Ovary (tissue), 10 donors: ENCODE measurements at places on chromosomes 16 and 17.

DNA sequence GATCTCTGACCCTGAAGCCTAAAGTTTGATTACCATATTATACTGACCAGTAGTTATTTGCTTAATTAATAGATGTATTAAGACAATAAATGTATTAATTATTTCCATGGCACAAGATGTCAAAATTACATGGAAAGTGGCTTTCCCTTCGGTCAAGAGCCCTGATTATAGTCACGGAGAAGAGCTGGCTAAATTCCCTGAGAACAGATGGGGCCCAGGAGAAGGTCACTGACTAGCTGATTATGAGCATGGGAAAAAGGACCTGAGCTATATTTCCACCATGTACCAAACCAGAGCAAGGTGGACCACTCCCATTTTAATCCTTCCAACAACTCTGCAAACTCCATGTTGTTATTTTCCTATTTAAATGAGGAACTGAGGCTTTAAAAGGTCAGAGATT is 12.9 kb upstream of the MYO18A start:
- no peak for DNase-seq

- DNase-seq: no peak
These were observed 34.9 kb upstream of the MLKL start for GRCh38 chr16:74735554-74735953.

GRCh38 chr16:77611386-77611785 is 110.9 kb upstream of the NUDT7 start:
- no peak for DNase-seq

DNA sequence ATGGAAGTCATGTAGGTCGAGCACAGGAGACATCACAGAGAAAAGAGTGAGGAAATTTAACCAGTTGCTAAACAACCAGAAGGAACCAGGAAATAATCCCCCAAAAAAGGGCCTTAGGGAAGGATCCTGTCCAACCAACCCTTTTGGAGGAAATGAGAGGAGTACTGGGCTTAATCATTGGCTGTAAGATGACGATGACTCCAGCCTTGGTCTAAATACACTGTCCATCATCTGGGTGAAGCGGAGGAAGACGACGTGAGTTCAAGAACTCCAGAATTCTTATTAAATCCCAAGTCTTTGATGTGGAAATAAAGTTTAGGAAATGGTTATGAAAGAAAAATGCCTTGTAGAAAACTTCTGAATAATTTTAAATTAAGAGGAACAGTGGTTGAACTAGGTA is 11.5 kb upstream of the ALOX15 start:
- DNase-seq: no peak

DNA sequence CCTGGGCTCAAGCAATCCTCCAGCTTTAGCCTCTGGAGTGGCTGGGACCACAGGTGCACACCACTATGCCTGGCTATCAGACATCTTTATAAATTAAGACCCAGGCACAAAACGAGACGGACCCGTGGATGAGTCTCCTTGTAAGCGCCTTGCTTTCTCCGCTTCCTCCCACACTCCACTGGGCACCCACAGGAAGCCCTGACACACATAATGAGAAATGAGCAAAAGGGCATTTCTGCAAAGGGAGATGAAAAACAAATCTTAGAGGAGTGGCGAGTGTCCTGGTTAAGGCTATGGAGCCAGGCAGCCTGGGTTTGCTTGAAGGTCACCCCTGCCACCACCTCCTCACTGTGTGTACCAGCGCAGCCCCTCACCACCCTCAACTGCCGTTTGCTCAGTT is 56.3 kb downstream of the XYLT1 start:
- DNase-seq: no peak

- DNase-seq: no peak
These were observed 165.4 kb downstream of the PRKCA start for GRCh38 chr17:66467766-66468165.

DNA sequence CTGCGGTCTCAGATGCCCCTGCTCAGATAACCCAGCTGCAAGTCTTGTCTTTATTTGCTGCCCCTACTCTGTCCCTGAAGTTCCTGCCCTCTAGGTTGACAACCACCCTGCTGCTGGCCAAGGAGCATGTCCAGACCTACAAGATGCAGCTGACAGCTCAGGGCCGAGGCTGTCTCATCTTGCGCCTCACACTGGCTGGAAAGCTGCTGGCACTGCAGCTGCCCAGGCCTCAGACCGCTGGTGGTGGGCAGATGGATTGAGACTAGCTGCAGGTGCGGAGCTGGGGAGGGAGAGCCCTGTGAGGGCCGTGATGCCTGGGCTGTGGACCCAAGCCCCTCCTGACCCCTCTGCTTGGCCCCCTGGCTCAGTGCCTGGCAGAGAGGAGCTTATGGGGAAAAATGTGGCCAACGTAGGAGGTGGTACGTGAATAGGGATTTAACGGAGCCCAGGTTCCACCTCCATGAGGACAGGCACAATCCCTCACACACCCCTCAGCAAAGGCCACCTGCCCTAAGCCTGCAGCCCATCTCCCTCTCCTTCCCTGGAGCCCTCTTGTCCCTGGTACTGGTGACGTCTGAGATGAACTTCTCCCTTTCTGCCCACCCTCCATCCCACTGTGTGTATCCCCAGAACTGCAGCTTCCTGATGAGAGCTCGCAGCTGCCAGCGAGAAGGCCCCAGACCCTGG is 8.3 kb upstream of the GALK1 start:
- DNase-seq: no peak

DNA sequence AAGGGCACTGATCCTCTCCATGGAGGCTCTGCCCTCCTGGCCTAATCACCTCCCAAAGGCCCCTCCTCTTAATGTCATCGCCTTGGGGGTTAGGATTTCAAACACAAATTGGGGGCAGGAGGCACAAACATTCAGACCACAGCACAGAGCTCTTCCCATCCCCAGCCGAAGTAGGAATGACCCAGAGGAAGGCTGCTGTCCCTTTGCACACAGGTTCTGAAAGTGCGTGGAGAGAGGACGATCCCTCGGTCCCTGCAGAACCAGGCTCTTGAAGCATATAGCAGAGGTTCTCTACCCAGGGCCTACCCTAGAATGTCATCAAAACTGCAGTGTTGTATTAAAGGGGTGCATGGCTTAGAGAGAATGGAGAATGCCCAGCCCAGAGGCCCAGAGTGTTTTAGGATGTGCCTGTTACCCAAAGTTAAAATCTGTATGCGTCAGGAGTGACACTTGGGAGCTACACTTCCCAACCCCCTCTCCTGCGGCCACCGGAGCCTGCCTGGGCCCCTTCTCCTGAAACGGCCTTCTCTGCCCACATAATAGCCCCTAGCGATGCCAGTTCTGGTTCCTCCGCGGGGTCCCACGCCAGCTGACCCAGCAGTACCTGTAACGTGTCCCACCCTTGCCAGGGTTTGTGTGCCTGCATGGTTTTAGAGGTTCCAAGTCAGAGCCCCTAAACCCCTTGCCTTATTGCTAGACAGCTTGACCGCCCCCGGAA is 159.5 kb upstream of the CACNG5 start:
- DNase-seq: no peak

GRCh38 chr16:16861546-16861945 is 482.6 kb downstream of the NPIPA7 start:
- DNase-seq: peak; percentile 26

DNA sequence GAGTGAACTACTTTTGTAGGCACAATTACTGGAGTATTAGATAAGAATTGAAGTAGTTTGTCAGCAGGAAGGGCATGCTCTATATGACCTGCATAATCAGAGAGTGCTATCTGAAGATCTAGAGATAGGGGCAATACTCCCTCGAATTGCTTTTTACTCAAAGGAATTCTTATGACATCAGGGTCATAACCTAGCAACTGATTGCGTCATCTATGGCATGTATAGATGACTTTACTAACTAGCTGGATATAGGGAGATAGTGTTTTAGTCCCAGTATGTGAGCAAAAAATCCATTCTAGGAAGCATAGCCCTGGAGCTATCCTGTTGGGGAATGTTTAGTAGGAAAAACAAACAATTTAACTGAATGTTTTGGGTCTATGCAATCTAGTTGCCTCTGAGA is 109.5 kb upstream of the ZNF267 start:
- DNase-seq: no peak

DNA sequence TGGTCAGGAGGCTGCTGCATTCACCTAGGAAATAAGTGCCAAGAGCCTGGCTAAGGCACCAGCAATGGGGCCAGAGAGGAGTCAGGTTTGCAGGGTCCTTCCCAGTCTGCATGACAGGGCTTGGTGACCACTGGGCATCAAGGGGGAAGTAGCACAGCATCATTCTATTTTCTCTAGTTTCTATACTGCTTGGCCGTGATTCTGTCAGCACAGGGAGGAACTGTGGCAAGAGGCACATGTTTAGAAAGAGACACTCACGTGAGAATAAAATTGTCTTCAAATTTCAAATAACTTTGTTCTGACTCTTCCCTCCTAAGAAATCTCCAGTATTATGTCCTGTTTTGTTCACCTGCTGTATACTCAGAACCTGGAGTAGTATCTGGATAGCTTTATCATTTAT is 37.8 kb downstream of the ERN1 start:
- DNase-seq: no peak

DNA sequence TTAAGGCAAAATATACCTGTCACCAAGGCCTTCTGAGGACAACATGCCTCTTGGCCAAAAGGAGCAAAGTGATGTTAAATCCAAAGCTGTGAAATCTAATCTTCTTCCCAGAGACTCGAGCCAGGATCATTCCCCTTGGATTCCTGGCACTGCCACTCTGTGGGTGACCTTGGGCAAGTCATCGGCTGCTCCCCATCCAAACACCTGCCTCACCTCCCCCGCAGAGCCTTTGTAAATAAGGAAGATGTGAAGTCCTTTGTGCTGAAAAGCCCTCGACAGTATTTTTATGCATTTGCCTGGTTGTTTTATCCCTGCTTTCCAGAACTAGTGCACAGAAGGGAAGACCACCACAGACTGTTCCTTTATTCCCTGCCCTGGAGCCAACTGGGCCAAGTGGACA is 5.4 kb upstream of the CEP295NL start:
- no peak for DNase-seq

GRCh38 chr16:17877821-17878360 is 407.1 kb upstream of the XYLT1 start:
- no peak for DNase-seq

GRCh38 chr17:62804822-62805221 is 3.3 kb downstream of the MARCHF10 start:
- DNase-seq: no peak

DNA sequence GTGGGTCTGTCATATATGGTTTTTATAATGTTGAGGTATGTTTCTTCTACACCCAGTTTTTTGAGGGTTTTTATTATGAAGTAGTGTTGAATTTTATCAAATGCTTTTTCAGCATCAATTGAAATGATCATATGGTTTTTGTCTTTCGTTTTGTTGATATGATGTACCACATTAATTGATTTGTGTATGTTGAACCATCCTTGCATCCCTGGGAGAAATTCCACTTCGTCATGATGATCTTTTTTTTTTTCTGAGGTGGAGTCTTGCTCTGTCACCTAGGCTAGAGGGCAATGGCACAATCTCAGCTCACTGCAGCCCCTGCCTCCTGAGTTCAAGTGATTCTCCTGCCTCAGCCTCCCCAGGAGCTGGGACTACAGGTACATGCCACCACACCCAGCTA is 14.0 kb upstream of the TMEM219 start:
- no peak for DNase-seq

GRCh38 chr17:45675012-45675411 is 109.1 kb upstream of the CRHR1 start:
- DNase-seq: no peak

- peak; percentile 31 for DNase-seq
These were observed 91.4 kb downstream of the C16orf78 start for GRCh38 chr16:49464877-49465504.

DNA sequence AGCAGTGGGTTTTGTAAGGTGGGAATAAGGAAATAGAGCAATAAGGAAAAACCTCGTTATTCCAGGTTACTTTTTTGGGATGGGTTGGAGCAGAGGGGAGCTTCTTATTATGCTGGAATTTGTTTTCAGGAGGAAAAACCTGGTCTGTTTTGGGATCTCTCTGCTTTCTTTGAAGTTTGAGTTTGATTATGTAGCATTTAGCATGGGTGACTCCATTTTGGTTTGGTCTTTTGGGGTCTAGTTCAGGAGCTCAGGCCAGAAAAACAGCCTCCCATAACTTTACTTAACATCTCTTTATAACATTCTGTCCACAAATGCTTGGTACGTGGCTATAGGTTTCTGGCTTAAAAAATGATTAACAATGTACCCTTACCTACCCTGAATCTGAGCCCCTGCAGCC is 8.5 kb upstream of the ZG16 start:
- no peak for DNase-seq

- no peak for DNase-seq
These were observed 31.7 kb downstream of the PRPSAP2 start for GRCh38 chr17:18889658-18890057.

DNA sequence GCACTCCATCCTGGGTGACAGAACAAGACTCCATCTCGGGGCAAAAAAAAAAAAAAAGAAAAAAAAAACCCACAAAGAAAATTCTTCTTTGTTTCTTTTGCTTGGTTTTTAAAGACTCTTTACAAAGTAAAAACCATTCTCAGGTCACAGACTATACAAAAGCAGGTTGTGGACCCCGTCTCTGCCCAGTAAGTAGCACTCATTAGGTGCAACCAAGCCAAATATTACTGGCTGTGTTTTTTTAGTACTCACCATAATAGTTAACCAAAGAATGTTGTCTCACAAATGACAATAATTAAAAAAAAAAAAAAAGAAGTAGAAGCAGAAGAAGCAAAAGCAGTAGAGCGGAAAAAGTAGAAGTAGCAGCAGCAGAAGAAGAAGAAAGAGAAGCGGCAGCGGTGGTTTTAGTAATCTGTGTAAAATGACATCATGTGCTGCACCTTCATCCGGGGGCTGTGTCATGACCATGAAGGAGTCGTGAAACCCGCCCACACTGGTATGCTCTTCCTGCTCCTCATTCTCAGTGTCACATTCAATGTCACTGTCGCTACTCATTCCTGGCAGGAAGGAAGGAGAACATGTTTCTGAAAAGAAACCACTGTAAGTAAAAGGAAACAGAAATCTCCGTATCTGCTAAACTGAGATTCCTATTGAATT is 105.4 kb downstream of the TRIM37 start:
- DNase-seq: no peak

DNA sequence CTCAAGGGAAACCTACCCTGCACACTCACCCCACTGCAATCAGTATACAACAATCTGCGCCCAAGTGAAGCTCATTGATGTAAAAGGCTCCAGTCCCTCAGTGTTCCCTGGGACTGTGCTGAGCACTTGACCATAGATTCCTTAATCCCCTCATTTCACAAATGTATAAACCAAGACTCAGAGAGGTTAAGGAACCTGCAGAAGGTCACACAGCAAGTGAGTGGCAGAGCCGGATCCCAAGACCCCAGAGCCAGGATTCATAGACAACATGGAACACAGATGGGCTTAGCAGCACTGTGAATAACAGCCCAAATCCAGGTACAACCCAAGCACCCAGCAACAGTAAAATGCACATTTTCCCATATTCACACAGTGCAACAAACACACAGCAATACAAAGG is 225.7 kb downstream of the C16orf78 start:
- DNase-seq: no peak

- peak; percentile 72 for DNase-seq
These were observed 717 bp downstream of the UBE2Z start for GRCh38 chr17:48908853-48909394.

- DNase-seq: no peak
These were observed 55.7 kb downstream of the GNAO1 start for GRCh38 chr16:56247018-56247417.

GRCh38 chr16:56281249-56281805 is 90.0 kb downstream of the GNAO1 start:
- no peak for DNase-seq
